ENCODE measurements at places on chromosomes 12 and 14.

- DNase-seq = no peak
These were observed 3.1 kb downstream of the PKP2 start for GRCh38 chr12:32893458-32893857.

GRCh38 chr12:28234444-28234843 is 44.2 kb downstream of the CCDC91 start:
- DNase-seq = no peak

GRCh38 chr12:6097411-6097810 is 27.1 kb downstream of the VWF start:
- peak; percentile 19 for DNase-seq

- DNase-seq = no peak
These were observed 117.5 kb upstream of the KRR1 start for GRCh38 chr12:75628916-75629315.

GRCh38 chr12:99976762-99977161 is 8.0 kb downstream of the ANKS1B start:
- no peak for DNase-seq

DNA sequence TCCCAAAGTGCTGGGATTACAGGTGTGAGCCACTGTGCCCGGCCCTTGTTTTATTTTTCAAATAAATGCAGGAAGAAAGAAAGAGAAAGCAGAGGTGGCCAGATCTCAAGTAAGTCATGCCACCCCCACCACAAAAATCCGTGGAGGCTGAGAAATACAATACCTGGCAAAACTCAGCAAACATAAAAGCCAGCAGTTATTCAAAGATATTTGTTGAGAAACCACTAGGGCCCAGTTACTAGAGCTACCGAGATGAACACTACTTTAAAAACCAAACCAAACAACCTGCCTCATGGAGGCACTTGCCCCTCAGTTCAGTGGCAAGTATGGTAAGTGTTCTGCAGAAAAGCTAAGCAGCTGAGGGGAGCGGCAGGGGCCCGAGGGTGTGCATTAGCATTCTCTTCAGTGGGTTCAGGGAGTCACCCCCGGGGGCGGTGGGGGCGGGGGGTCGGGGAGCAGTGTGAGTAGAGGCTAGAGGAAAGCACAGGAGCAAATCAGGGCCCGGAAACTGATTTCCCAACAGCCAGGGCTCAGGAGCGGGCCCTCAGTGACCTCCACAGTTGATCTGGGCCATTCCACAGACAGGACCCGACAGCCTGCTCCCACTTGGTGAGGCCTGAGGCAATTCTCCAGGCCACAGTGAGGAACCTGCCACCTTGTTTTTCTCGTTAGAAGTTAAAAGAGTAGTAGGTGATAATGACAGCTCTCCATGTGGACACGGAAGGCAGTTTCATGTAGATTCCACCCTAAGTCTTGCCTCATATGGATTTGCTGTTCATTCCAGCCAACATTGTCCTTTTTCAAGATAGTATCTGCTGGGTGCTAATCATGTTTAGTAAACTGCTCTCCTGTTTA is 8.6 kb downstream of the EVL start:
- no peak for DNase-seq

GRCh38 chr12:31645924-31646323 is 13.6 kb upstream of the ETFBKMT start:
- DNase-seq = no peak

DNA sequence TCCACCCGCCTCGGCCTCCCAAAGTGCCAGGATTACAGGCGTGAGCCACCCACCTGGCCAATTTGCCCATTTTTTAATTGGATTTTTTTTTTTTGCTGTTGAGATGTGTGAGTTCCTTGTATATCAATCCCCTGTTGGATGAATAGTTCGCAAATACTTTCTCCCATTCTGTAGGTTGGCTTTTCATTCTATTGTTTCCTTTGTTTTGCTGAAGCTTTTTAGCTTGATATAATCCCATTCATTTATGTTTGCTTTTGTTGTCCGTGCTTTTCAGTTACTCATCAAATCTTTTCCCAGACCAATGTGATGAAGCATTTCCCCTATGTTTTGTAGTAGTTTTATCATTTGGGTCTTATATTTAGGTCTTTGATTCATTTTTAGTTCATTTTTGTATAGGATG is 36.4 kb downstream of the TRAF3 start:
- no peak for DNase-seq

GRCh38 chr12:90909069-90909770 is 45.8 kb downstream of the CCER1 start:
- peak; percentile 79 for DNase-seq

- DNase-seq = no peak
These were observed 34.3 kb upstream of the ATP2A2 start for GRCh38 chr12:110246636-110247339.

GRCh38 chr12:42306297-42306696 is 19.6 kb downstream of the ZCRB1 start:
- DNase-seq = no peak

DNA sequence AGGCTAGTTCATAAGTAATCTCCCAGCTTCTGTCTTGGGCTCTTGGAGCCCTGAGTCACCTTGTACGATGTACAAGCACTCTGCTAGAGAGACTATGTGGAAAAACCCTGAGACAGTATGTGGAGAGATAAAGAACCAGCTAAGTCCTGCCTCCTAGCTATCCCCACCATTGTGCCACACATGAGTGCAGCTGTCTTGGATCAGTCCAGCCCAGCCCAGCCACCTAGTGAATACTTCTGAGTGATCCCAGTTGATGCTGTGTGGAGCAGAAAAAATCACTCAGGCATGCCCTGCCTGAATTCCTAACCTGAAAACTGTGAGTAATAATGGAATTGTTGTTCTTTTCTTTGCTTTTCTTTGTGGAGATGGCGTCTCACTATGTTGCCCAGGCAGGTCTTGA is 5.1 kb upstream of the SERPINA6 start:
- peak; percentile 5 for DNase-seq

- DNase-seq = no peak
These were observed 41.4 kb upstream of the INSM2 start for GRCh38 chr14:35492569-35493014.

Measured in endodermal cell (in vitro differentiated cells).